Central memory CD8-positive, alpha-beta T cell (primary cell): ENCODE measurements at places on chromosomes 7 and 10.
A peak's percentile ranks its signal among the peaks of the same experiment; 100 is the strongest.

DNA sequence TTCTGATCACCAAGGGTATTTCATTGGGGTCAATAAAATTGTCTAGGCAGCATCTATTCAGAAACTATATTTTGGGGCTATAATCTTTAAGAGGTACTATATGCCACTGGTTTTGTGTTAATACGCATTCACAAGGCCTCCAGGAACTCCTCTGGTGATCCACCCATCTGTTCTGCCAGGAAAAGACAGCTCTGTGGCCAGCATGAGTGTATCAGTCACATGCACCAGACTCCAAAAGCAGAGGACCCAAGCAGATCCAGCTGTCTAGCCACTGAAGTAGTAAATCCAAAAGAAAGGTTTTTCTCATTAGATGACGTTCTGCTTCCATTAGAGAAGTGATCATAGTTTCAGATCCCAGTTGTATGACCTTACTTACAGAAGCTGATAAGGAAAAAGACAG, 199.6 kb upstream of the CELF2 start:
- no peak for DNase-seq

DNA sequence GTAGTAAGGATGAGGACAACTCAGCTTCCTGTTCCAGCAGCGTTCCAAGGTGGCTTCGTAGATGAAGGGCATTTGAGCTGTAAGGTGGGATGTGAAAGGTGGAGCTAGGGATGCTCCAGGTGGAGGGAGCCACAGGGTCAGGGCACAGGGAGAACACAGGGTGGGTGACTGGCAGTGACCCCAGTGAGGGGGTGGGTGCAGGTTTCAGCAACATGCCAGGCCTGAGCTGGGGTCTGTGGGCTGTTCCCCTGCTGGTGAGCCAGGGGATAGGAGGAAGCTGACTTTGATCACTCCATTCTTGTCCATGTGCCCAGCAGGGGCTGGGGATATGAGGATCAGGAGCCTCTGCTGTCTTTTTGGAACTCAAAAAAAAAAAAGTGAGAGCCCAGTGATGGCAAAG, 33.2 kb downstream of the CDH23 start:
- no peak for DNase-seq

GRCh38 chr7:139471740-139472353, 11.6 kb downstream of the KLRG2 start:
- DNase-seq = no peak

DNA sequence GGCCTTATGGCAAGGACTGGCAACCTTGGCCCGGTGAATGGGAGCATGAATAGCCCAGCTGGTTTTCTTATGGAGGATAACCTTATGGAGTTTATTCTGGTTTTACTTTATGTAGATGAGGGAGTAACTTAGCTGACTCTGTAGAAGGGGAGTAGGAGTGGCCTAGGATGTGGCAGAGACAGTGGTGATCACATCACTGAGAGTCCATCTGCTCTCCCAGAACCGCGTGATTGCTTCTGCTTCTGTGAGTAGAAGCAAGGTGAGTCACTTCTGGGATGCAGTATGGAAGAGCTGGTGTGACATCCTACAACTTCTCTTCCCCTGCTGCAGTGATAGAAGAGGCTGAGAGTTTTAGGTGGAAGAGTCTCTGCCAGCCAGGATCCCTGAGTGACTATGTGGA, 129.2 kb downstream of the RPS24 start:
- DNase-seq = no peak

- DNase-seq = peak; percentile 4
These were observed 20.6 kb downstream of the TMEM273 start for GRCh38 chr10:49167425-49168170.
